ENCODE measurements at places on chromosomes 5 and 9.

DNA sequence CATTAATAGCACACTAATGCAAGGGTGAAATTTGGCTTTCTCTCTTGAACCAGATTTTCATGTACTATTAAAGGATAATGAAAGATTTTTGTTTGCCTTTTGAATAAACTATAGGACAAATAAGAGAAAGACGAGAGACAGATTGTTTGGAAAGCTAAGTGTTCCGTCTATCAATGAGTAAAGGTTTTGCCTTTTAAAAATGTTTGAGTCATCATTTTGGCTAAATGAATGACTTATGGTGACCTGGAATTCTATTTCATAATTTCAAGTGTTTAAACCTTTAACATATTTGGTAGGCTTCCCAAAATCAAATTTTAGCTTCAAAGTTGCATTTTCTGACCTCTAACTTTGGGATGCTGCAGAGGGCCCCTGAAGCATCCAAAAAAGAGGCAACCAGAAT lies 145.2 kb downstream of the SLC25A46 start:
- H3K27me3 ChIP-seq, result no peaks in the 10 kb centered on the region
- no peak overlapping the region for H3K27ac ChIP-seq
- H3K4me3 ChIP-seq, result no peak overlapping the region
- no peaks in the 10 kb centered on the region for H3K36me3 ChIP-seq

DNA sequence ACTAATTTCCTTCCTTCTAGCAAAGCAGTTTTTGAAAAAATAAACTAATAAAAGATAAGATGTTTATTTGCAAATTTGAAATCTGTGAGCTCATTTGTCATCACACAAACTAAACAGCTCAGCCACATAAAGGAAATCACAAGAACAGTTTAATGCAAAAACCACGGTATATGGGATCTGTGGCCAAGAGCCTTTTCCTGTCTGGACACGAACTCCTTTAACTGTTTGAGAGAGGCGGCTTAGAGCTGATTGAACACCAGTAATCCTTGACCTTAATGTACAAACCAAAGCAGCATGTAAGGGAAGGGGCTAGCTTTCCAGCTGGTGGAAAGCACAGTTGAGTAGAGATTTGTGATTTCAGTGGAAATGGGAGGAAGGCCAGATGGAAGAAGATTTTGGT lies 66.3 kb upstream of the SPINK5 start:
- H3K4me1 ChIP-seq, result no peaks in the 10 kb centered on the region
- no peak overlapping the region for H3K4me3 ChIP-seq
- H3K27ac ChIP-seq, result no peak overlapping the region
- H3K36me3 ChIP-seq, result no peaks in the 10 kb centered on the region
- DNase-seq, result no peak

GRCh38 chr5:154311362-154311761 lies 120.8 kb downstream of the GALNT10 start:
- H3K27me3 ChIP-seq, result no peaks in the 10 kb centered on the region
- H3K27ac ChIP-seq, result peak overlapping the region; percentile 69
- DNase-seq, result peak; percentile 63
- peaks cover 33% of the 10 kb centered on the region for H3K4me1 ChIP-seq
- no peak overlapping the region for H3K4me3 ChIP-seq

DNA sequence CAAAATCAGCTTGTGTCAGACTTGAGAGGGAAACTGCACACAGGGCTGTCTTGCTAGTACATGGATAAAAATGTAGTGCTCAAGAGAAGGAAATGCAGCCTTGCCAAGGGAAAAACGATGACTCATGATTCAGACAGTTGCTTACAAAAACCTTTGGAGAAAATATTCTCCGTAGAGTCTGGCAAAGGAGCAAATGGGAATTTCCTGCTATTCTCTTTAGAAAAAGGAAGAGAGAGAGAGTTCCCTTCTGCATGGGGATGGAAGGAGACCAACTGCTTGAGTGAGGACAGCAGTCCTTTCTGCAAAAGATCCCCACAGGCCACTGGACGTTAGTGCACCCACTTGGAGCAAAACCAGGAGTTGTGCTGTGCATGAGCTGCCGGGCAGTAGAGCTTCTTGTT lies 7.6 kb downstream of the IFNB1 start:
- no peak overlapping the region for H3K4me3 ChIP-seq
- peaks cover 1% of the 10 kb centered on the region for H3K36me3 ChIP-seq
- no peak overlapping the region for H3K27ac ChIP-seq
- no peaks in the 10 kb centered on the region for H3K4me1 ChIP-seq

DNA sequence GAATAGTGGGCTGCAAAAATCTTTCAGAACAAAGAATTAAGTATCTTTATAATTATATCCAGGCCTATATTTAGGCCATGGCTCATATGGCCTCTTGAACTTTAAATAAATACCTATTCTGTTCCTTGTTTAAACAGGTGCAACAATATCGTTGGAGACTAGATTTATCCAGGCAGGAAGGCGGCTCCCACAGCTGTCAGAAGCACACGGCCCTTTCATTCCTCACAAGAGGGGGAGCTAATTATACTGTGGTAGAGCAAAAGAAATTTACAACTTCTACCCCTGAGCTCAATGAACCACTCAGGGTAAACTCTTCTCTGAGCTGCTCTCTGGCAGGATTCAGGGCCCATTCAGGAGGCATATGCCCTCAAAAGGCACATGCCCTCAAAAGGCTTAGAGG lies 31.3 kb downstream of the TMEM174 start:
- peaks cover 5% of the 10 kb centered on the region for H3K4me1 ChIP-seq
- H3K36me3 ChIP-seq, result peaks cover 7% of the 10 kb centered on the region
- peaks cover 66% of the 10 kb centered on the region for H3K27me3 ChIP-seq
- DNase-seq, result no peak
- H3K4me3 ChIP-seq, result no peak overlapping the region

GRCh38 chr9:13383855-13384254 lies 104.4 kb upstream of the MPDZ start:
- DNase-seq, result no peak
- no peaks in the 10 kb centered on the region for H3K36me3 ChIP-seq
- H3K27ac ChIP-seq, result no peak overlapping the region
- H3K27me3 ChIP-seq, result no peaks in the 10 kb centered on the region
- no peaks in the 10 kb centered on the region for H3K4me1 ChIP-seq

GRCh38 chr5:42807722-42808447 lies 3.8 kb downstream of the SELENOP start:
- H3K27me3 ChIP-seq, result no peaks in the 10 kb centered on the region
- no peak for DNase-seq
- H3K36me3 ChIP-seq, result no peaks in the 10 kb centered on the region
- H3K27ac ChIP-seq, result no peak overlapping the region

DNA sequence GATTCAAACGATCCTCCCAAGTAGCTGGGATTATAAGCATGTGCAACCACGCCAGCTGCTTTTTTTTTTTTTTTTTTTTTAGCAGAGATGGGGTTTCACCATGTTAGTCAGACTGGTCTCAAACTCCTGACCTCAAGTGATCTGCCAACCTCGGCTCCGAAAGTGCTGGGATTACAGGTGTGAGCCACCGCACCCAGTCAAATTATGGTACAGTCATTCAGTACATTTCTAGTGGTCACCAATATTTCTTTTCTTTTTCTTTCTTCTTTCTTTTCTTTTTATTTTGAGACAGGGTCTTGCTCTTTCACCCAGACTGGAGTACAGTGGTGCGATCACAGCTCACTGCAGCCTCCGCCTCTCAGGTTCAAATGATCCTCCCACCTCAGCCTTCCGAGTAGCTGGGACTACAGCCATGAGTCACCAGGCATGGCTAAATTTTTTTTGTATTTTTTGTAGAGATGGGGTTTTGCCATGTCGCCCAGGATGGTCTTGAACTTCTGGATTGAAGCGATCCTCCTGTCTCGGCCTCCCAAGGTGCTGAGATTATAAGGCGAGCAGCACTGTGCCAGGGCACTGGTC lies 25.4 kb upstream of the DCP2 start:
- no peak overlapping the region for H3K27ac ChIP-seq
- no peak overlapping the region for H3K4me3 ChIP-seq
- H3K4me1 ChIP-seq, result peaks cover 5% of the 10 kb centered on the region
- no peaks in the 10 kb centered on the region for H3K36me3 ChIP-seq

- H3K36me3 ChIP-seq, result no peaks in the 10 kb centered on the region
- peaks cover 5% of the 10 kb centered on the region for H3K27me3 ChIP-seq
- H3K4me3 ChIP-seq, result no peak overlapping the region
- H3K27ac ChIP-seq, result no peak overlapping the region
- no peak for DNase-seq
- no peaks in the 10 kb centered on the region for H3K4me1 ChIP-seq
These were observed 191.0 kb downstream of the TARS1 start for GRCh38 chr5:33631786-33632185.

- no peaks in the 10 kb centered on the region for H3K4me1 ChIP-seq
- H3K36me3 ChIP-seq, result no peaks in the 10 kb centered on the region
- no peak overlapping the region for H3K4me3 ChIP-seq
- H3K27ac ChIP-seq, result no peak overlapping the region
- no peak for DNase-seq
These were observed 103.0 kb downstream of the SPATA31D1 start for GRCh38 chr9:82091610-82092009.

GRCh38 chr5:139439013-139439903 lies at the start of gene DNAJC18:
Gene DNAJC18, minus strand, starts transcription at chr5:139439525. Its CDS starts 80 bp downstream, at chr5:139439445.
- H3K36me3 ChIP-seq, result peaks cover 6% of the 10 kb centered on the region
- H3K4me1 ChIP-seq, result peaks cover 42% of the 10 kb centered on the region
- peak within 1 kb of the TSS; percentile 98 for H3K27ac ChIP-seq
- H3K4me3 ChIP-seq, result peak within 1 kb of the TSS; percentile 95
- no peaks in the 10 kb centered on the region for H3K27me3 ChIP-seq

DNA sequence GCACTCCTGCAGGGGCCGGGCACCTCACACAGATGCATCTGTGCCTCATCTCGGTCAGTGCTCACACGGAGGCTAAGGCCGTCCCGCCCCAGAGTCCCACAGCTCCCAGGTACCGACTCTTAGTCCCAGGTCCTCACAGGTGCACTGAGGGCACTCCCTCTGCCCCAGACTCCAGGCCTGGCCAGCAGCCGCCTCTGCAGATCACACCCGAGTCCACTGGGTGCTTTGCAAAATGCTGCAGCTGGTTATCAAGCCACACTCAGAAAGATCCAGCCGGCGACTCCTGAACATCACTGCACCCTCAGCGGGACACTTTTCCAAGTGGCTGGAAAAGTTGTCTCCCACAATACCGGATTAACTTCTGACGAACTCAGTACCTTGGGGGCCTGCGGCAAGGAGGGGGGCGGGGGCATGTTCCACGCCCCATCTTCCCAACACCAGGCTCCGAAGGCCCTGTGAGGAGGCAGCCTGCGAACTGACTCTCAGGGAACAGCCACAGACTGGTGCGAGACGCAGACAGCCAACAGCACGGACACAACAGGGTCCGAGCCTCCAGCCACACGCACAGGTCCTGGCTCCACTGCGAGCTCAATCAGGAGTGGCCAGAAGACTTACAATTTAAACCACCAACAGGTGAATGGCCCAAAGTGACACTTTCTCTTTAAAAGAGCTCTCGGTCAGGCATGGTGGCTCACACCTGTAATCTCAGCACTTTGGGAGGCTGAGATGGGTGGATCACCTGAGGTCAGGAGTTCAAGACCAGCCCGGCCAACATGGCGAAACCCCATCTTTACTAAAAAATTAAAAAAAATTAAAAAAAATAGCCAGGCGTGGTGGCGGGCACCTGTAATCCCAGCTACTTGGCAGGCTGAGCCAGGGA lies 4.0 kb downstream of the BRD3 start:
- peaks cover 47% of the 10 kb centered on the region for H3K4me1 ChIP-seq
- H3K27me3 ChIP-seq, result no peaks in the 10 kb centered on the region
- peaks cover 2% of the 10 kb centered on the region for H3K36me3 ChIP-seq
- H3K4me3 ChIP-seq, result no peak overlapping the region
- peak; percentile 3 for DNase-seq
- no peak overlapping the region for H3K27ac ChIP-seq

DNA sequence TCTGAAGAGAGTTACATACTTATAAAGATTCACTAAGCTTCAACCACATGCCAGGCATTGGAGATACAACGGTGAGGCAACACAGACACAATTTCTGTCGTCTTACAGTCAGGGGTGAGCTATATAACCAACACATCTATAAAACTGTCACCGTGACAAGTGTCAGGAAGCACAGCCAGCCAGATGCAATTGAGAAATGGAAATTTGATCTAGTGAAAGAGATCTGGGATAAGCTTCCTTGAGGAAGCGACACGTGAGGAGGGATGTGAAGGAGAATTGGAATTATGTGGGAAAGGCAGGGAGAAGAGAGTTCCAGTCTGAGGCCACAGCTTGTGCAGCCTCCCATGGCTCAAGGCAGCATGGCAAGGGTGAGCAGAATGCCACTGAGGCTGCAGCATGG lies 50.9 kb upstream of the ZNF354B start:
- H3K27ac ChIP-seq, result no peak overlapping the region
- peaks cover 10% of the 10 kb centered on the region for H3K27me3 ChIP-seq
- no peaks in the 10 kb centered on the region for H3K36me3 ChIP-seq
- no peaks in the 10 kb centered on the region for H3K4me1 ChIP-seq
- DNase-seq, result no peak

Data from activated naive CD4-positive, alpha-beta T cell treated with anti-CD3 and anti-CD28 coated beads for 36 hours (primary cell).